ENCODE measurements at places on chromosomes 7 and 10.

DNA sequence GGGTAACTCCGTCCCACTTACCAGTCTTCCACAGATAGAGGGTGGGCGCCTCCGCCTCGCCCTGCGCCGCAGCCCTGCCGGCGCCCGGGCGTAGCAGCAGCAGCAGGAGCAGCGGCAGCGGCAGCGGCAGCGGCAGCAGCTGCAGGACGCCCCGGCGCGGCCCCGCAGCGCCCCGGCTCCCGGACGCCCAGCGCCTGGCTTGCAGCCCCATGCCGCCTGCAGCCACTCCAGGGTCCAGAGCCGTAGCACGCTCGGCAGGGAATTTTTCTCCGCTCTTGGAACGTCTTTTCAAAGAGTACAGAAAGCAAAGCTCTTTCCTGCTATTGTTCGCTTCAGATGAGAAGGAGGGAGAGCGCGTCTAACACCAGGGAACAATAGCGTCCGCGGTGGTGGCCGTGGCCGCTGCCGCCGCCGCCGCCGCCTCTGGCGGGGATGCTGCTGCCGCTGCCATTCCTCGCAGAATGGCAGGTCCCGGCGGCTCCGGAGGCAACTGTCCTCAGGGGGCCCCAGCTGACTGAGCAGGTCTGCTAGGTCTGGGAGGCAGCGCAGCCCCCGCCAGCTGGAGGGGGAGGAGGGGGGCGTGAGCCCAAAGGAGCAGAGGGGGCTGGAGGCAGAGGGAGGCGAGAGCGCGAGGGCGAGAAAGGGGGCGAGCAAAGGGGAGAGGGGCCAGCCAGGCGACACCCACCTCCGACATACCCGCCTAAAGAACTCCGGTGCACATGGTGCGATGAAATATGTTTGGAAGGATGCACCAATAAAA is at the start of gene THSD7A:
Gene THSD7A (minus strand): TSS at position 463 of the 760 bp plus-strand sequence. CDS start 252 bp downstream, at position 211.
- DNase-seq: peak; percentile 29

DNA sequence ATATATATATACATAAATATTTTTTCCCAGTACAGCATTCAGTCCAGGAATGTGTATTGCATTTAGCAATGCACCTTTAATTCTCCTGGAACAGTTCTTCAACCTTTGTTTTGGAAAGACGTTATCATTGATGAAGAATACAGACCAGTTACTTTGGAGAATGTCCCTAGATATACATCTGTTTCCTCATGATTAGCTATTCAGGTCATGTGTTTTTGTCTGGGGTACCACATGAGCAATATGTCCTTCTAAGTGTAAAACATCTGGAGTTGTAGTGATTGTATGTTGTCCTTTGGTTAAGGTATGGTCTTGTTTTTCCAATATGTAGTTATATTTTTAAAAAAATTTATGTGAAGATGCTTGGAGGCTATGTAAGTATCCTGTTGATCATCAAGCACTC is 10.2 kb downstream of the BZW2 start:
- DNase-seq: no peak

GRCh38 chr10:4359003-4359402 is 467.0 kb upstream of the AKR1E2 start:
- DNase-seq: peak; percentile 25

DNA sequence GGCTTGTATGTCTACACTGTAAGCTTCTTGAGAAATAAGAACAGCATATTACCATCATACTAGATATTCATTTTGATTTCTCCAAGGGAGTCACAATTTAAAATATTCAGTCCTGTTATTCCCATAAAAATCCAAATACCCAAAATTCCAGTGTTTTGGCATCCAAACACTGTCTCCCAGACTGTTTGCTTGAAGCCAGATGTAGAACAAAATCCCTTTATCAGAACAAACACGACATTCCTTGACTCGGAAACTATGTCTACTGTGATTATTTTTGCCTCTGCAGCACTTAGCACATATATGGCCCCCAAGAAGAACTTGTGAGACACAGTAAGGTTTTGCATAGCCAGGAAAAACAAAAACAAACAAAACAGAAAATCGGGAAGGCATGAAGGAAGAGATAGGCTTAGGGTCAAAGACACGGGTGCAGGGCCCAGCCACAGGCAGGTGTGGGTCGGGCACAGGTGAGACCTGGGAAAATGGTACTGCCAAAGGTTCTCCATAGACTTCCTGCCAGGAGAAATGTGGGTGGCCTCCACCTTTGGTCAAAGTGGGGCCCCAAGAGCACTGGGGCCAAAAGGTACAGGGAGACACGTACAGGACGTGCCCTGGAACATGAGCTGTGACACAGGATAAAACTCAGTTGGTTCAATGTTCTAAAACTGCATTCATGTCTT is 36.5 kb downstream of the CPXM2 start:
- peak; percentile 45 for DNase-seq

DNA sequence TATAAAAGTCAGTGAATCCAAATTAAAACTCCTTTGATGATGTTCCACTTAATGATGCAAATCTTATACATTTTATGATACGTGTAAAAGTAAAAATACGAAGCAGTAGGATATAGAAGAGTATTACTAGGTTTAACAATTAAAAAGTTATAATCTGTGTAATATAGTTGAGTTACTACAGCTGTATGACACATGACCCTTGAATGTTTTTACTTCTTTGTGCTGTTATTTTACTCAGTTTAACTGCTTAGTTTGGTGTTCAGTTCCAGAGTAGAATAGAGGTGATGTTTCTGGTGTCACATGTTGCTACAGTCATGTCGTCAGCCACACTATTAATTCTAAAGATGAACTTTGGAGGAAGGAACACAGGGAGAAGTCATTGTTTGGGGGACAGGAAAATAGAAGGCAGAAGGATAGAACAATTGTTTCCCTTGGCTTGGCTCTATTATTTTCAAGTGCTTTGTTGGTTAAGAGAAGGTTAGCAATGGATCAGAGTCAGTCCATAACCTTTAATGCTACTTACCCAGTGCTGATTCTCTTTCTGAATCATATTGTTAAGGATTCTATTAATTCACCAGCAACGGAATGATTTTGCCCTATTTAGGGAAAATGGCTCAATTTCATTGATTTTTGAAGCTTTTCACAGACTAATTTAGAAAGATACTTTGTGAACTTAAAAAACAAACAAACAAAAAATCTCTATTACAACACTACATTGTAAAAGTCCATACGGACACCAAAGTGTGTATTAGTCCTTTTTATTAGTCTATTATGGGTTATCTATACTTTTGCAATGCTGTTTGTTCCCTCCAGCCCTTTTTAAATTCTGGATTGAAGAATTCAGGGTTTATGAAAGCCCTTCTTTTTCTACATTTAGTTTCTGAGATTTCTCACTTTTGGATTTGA is 73.4 kb downstream of the CPED1 start:
- no peak for DNase-seq

DNA sequence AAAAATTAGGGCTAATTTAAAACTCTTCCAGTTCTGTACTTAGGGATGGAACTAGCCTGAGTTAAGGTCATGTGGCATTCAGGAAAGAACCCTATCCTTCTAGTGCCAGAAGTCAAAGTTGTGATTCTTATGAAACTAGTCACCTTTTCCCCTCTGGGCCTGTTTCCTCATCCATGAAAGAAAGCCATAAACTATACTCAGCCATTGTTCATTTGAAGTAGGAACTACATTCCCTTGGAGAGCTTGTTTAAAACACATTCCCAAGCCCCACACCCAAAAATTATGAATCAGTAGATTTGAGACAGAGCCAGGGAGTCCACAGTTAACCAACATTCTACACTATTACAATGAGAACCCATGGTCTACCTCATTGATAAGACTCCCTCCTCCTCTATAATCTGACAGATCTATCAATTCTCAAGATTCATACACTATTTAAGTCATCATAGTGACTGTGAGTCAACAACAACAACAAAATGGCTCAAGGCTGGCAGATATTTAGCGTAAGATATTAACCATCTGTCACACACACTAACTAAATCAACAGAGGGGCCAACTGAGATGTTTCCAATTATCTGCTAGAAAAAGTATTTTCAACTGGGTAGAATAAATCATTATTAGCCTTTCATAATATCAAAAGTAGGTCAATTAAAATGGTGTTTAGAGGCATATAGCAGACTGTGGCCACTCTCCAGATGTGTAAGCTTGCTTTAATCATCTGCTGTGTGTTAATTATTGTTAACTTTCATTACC is 102.3 kb downstream of the SLC25A13 start:
- DNase-seq: peak; percentile 73

GRCh38 chr7:91329571-91329970 is 65.3 kb downstream of the FZD1 start:
- DNase-seq: no peak

GRCh38 chr7:152312316-152312715 is 123.5 kb downstream of the KMT2C start:
- DNase-seq: peak; percentile 6

- DNase-seq: peak; percentile 63
These were observed 51.2 kb upstream of the LAMB4 start for GRCh38 chr7:108181073-108181985.

Data from EH (cell line).